ENCODE measurements at places on chromosomes 6 and 20.

DNA sequence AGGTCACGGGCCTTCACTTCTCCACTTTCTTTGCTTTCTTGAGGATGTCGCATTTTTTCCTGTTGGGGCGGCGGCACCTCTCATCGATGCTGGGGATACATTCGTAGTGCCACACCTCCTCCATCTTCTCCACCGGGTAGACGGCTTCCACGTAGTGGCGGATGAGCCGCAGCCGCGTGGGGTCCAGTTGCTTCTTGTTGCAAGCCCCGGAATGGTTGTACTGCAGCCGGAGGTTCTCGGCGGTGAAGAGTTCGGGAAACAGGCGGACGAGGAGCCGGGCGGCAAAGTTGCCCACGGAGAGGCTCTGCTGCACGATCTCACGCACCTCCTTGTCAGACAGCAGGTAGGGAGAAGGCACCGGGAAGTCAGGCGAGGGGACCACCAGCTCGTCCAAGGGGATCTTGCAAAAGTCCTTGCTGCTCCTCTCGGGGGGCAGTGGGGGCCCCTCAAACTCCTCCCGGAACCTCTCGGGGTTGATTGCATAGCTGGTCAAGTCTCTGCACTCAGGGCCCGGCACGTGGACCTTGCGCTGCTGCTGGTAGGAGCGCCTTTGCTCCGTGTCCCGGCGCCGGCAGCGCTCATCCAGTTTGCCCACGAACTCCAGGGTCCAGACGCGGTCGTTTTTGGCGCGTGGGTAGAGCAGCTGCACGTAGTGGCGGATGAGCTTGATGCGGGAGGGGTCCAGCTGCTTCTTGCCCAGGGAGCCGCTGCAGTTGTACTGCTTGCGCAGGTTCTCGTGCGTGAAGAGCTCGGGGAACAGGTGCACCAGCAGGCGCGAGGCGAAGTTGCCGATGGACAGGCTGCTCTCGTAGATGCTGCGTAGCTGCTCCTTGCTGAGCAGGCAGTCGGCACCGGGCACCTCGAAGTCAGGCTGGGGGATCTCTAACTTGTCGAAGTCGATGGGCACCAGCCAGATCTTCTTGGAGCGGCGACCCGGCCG is 41.0 kb downstream of the MTRES1 start:
- DNase-seq = no peak

- DNase-seq = peak; percentile 41
Measured at GRCh38 chr6:104887350-104887749, 27.6 kb upstream of the HACE1 start.

DNA sequence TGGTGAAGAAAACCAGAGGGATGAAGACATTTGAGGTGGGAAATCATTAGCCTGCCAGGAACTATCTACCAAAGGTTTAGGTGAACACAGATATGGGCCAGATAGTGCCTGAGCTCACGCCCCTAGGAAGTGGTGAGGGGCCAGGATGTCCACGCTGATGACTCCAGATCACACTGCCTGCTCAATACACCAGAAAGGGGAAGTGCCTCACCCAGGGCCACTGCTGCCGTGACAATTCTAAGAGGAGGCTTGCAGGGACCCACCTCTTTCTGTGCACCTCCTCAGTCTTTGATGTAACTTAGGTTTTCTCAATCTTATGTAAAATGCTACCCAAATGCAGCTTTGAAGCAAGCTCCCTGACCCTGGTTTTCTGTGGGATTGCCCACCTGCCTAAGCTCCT is 5.4 kb upstream of the RAB44 start:
- no peak for DNase-seq

GRCh38 chr20:53834749-53835148 is 235.6 kb downstream of the BCAS1 start:
- DNase-seq = no peak

DNA sequence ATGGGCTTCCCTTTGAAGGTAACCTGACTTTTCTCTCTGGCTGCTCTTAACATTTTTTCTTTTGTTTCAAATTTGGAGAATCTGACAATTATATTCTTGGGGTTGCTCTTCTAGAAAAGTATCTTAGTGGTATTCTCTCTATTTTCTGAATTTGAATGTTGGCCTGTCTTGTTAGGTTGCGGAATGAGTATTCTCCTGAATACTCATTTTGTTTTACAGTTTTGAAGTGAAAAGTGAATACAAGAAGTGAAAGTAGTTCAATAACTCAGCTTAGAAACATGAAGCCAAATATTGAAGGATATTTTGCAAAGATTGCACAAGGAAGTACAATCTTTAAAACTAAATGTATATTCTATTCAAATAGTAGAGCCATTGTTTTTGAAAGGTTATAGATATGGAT is 120.2 kb upstream of the MAP3K4 start:
- DNase-seq = no peak

DNA sequence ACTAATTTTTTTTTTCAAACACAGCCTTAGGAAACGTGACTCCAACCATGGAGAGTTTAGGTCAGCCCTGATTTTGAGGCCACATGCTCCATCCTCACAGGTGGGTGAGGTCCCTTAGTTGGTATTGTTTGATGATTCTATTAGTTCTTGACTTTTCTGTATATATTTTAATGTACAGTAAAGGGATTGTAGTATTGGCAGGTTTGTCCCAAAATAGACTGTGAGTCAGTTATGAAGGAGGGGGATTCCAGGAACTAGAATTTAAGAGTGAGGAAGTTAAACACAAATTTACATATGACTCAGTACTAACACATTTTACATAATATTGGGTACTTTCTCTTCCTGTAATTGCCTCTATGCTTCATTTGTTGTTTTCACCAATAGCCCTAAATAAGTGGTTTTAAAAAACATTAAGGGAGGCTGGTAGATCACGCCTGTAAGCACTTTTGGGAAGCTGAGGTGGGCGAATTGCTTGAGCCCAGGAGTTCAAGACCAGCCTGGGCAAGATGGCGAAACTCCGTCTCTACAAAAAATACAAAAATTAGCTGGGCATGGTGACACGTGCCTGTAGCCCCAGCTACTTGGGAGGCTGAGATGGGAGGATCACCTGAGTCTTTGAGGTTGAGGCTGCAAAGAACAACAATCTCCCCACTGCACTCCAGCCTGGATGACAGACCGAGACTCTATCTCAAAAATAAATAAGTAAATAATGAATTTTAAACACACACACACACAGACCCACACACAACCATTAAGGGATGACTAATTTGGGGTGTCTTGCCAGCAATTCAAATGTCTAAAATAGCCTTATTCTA is 81.8 kb downstream of the SGK1 start:
- DNase-seq = peak; percentile 79

- DNase-seq = no peak
Measured at GRCh38 chr6:148769304-148769968, 22.6 kb downstream of the UST start.

GRCh38 chr6:36336779-36337241 is at the start of gene BNIP5:
TSS of gene BNIP5 (minus strand) at chr6:36336888. CDS start at chr6:36330690, 6,198 bp downstream.
- DNase-seq = no peak

Data from astrocyte of the spinal cord (primary cell).